ENCODE measurements at places on chromosomes 3 and 15.

DNA sequence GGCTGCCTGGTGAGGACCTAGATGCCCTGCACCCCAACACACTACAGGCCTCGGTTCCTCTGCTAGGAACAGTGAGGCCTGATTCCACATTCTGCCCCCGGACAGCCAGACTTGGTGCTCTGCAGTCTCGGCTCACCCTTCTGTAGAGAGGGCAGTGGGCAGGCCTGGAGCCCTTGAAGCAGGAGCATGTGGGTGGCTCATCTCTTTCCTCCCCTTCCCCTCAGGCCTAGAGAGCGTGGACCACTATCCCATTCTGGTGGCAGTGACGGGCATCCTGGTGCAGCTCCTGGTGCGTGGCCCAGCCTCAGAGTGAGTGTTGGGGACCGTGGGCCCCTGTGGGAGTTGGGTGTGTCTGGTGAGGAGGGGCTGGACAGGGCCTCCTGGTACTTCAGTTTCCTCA is 3.3 kb downstream of the AMIGO3 start:
- DNase-seq = peak; percentile 22

- no peak for DNase-seq
Measured at GRCh38 chr15:31361764-31362515, 35.3 kb downstream of the KLF13 start.

GRCh38 chr3:16053794-16054193 is 120.7 kb upstream of the GALNT15 start:
- no peak for DNase-seq

GRCh38 chr3:52022323-52023100 is 26.8 kb upstream of the RPL29 start:
- DNase-seq = peak; percentile 82

- DNase-seq = no peak
Measured at GRCh38 chr15:25092661-25093060, 137.9 kb downstream of the SNRPN start.

- DNase-seq = peak; percentile 76
Measured at GRCh38 chr3:194577986-194578905, 55.0 kb downstream of the TMEM44 start.

All from right cardiac atrium (tissue), 5 donors.